Activated T-cell treated with anti-CD3 and anti-CD28 coated beads for 1 hour (primary cell): ENCODE measurements at places on chromosomes 12 and 14.

- no peak for DNase-seq
Measured at GRCh38 chr14:101551729-101552595, 9.3 kb upstream of the DIO3 start.

- no peak for DNase-seq
Measured at GRCh38 chr14:58541633-58542022, 96.1 kb upstream of the DACT1 start.

DNA sequence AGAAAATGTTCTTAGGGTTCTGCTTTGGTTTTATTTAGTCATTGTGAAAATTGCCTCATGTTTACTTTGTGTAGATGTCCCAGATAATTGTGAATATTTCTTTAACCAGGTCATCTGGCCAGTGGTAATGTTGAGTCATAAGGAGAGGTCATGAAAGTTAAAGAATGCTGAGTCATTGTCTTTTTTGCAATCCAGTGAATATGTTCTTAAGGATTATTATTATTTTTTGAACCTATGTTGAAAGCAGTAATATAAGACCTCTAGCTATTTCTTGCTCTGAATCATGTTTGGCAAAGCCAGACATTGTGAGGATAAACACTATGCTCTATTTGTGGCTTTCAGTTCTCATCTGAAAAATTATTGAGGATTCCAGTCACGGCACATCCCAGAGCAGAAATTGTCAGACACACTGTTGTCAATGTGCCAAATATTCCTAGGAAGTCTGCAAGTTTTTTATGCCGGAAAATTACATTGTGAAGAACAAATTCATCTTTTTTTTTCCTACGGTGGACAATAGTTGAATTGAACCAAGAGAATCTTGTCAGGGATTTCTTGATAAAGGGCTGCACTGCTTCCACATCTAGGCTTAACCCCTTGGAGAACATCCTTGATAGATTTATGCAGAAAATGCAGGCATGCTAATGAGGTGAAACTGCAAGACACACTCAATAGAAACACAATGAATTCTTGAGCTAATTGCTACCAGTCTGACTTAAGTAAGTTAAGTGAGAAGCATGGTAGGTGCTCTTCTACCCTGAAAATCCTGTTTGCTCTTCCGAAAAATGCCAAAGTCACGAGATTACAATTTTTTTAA, 369.6 kb downstream of the ATP23 start:
- no peak for DNase-seq

GRCh38 chr12:75744607-75745256, 233.3 kb upstream of the KRR1 start:
- no peak for DNase-seq

DNA sequence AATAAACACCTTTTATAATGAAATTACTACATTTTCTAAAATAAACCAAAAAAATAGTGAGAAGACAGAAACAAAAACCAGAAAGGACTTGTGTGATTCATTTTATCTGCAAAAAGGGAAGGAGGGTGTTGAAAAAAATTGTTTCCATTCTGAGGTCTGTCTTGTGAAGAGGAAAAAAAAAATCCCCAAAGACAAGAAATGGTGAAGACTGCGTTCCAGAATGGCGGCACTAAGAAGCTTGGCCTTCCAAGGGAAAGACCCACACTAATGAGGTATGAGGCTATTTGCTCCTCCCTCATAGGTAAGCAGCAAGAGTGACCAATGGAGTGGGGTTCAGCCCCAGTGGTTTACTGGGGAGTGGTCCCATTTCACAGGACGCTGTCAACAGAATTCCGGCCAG, 35.0 kb downstream of the GNPTAB start:
- DNase-seq: no peak

DNA sequence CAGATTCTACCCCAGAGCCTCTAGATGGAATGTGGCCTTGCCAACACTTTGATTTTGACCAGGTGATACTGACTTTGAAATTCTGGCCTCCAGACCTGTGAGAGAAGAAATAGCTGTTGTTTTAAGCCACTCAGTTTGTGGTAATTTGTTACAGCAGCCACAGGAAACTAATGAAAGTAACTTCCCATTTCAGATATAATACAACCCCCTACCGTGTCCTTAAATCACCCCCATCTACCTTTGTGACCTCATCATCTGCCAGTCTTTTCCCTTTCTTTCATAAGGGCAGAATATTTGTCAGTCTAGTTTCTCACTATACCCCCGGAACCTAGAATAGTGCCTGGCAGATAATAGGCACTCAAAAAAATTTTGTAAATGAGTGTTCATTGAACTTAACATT, 39.6 kb downstream of the PPP4R4 start:
- DNase-seq: no peak

DNA sequence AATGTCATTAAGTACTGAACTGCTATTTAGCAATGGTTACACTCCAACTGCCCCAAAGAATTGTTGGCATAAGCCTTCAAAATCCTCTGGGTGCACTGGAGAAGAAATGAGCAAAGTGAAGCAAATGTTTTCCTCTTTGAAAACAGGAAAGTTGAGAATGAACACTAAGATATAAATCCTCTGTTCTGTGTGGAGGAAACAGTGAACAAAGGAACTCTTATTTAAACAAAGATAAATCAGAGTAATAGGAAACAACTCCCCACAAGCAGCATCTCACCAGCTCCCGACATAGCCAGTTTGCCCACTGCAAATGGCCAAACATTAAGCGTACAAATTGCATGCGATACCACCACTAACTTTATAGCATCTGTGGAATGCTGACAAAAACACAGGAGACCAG, 54.0 kb downstream of the BCAT1 start:
- DNase-seq: no peak

GRCh38 chr14:86858591-86858990, 1134.4 kb downstream of the GALC start:
- DNase-seq: no peak

- no peak for DNase-seq
Measured at GRCh38 chr12:49949866-49950265, 671 bp upstream of the AQP2 start.

DNA sequence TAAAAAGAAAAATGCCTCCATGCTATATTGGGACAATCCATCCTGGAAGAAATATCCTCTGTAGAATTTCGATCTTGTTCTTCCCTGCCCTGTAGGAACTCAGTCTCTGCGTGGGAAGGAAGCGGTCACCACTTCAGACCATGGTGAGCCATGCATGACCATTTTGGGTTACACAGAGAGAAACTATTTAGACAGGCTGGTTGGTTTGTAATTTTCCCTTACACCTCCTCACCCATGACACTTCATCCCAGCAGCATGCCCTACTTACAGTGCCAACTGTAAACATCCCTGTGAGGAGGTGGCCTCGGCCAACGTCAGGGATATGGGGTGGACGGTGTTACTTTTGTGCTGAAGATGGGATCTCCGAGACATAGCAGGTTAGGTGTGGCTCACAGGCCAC, 121.4 kb downstream of the SMOC1 start:
- DNase-seq: no peak

DNA sequence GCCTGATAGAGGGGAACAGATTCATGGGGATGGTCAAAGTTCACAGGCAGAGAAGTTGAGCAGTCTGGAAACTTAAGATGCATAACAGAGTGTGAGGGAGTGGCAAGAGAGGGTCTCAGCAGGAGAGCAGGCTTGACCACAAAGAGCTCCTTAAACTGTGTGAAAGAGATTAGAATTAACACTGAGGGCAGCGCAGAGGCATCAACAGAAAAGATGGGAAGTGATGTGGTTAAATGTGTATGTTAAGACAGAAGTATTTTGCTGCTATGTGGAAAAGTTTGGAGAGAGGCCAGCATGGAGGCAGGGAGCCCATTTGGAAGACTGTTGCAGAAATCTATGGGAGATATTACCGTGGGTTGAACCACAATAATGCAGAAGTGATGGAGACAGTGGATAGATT, 122.7 kb upstream of the LMNTD1 start:
- DNase-seq: no peak

DNA sequence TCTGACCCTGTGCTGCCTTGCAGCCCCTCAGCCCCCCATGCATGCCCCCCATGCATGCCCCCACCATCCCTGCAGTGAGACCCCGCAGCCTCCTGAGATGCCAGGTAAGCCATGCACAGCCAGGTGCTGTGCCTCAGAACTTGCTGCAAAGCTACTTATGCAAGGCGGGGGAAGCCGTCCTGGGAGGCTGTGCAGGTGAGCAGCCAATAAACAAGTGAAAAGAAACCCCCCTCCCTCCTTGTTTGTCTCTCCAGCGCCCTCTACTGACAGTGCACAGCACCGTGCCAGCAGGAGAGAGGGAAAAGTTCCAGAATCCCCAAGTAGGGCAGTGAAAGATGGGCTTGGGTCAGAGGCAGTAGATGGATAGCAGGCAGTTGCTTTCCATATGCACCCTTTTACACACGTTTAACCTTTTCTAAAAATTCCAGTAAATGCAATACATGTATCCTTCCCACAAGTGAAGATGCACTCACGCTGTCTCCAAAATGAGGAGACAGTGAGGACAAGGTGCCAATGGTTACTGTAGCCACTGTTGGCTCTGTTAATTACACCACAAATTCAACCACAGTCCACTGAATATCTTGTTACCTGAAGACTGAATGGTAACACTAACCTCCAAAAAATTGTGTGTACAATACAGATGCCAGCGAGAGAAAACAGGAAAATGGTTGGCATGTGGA, 18.0 kb downstream of the TNFAIP2 start:
- DNase-seq: no peak

GRCh38 chr14:68791902-68792677, 777 bp downstream of the ZFP36L1 start:
- no peak for DNase-seq

DNA sequence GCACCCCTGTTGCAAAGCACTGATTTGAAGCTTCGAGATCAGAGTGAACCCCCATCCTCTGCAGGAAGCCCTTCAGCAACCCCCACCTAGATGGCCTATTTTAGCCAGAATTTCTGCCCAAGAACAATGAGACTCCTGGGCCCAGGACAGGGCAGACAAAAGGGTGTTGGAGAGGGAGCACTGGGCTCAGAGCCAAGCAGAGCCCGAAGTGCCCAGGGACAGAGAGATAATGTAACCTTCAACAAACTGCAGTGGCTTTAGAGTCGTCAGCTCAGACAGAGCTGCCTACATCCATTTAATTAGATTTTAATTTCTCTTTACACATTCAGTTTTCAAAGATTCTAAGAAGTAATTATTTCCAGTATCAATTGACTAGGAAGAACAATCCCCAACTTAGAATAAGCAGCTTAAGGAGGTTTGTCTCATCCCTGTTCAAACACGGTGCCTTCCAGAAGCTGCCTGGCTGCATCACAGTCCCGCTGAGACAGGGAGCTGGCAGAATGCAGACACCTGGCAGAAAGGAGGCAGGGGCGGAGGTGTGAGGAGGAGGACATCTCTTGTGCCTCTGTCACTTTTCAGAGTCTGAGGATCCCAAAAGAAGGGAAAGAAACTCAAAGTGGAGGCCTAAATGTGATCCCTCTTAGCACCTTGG, 504.9 kb upstream of the CCDC196 start:
- no peak for DNase-seq

DNA sequence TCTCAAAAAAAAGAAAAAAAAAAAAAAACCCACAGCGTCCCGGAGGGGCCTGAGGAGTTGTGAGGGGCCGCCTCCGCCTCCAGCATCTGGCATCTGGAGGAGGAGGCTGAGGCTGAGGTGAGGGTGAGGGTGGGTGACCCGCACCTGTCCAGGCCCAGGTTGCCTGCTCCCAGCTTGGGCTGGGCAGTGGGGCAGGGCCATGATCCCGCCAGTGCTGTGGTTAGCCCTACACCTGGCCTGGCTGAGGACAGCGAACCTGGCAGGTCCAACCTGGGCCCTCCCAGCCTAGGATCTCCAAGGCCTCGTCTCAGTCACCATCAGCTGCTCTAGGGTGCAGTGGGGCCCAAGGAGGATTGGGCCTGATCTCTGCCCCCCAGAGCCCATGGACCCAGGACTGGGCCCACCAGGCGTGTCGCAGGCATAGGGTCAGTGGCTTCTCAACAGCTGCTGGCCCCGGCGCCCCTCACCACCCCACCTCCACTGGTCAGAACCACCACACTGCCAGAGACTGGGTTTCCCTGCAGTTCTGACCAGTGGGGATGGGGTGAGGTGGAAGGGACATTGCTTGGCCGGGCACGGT, 36.3 kb upstream of the RCOR1 start:
- DNase-seq: no peak

DNA sequence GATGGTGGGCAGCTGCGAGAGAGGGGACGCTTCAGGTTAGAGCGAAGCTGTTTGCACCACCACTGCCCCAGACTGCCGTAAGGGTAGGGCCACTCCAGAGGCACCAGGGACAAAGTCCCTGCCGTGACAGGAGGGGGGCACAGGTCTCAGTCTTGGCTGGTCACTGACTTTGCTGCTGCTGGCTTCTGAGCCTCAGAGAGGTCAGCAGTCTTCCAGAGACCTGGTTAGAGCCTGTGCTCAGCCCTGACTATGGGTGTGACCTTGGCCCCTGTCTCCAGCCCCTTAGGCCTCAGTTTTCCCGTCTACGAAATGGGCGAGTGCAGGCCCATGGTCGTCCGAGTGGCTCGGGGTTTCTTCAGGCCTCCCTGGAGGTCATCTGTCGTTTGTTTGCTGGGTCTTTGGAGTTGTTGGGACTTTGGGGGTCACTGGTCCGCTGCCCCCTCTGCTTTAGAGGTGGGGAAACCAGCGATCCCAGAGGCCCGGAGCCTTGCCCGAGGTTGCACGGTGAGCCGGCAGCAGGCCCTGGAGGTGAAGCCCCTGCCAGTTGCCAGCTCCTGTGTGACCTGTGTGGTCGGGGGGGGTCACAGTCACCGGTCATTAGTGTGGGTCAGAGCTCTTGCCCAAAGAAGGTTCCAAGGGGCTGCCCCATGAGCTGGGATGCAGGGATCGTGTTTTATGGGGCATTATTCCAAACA, 15.3 kb downstream of the MEG3 start:
- no peak for DNase-seq

GRCh38 chr12:34391771-34392581, 369.7 kb downstream of the ALG10 start:
- no peak for DNase-seq

- DNase-seq: no peak
Measured at GRCh38 chr14:105466531-105467248, 7.9 kb upstream of the CRIP2 start.

GRCh38 chr12:25241167-25242020, 9.3 kb downstream of the KRAS start:
- DNase-seq: no peak

DNA sequence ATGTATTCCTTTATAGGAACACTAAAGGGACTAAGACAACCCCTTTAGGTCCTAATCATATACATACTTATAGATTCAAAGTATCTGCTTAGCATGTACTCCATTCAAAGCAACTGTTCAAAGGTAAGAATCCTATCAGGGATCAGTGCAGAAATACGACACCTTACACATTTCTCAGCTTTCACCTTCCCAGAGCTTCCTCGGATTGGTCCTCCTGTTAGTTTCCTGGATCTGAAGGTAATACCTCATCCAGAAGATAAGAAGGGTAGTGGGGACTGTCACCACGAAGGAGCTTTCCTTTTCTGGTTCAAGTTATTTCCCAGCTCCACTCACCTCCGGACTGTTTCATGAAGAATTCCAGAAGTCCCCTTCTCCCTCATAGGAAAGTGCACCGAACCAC, 38.0 kb downstream of the RCOR1 start:
- no peak for DNase-seq

- no peak for DNase-seq
Measured at GRCh38 chr14:49989966-49990365, 97.1 kb downstream of the ARF6 start.

GRCh38 chr12:467591-467990, 7.9 kb downstream of the B4GALNT3 start:
- DNase-seq: no peak

- DNase-seq: no peak
Measured at GRCh38 chr14:42929806-42930480, 1323.3 kb downstream of the LRFN5 start.

- DNase-seq: no peak
Measured at GRCh38 chr14:24802236-24802635, 168.2 kb upstream of the GZMB start.
